Right hindlimb (tissue), 1 donor: ENCODE measurements at places on chromosomes 5 and 9.

GRCh38 chr9:32581512-32582143, 8.7 kb upstream of the NDUFB6 start:
- DNase-seq = no peak

DNA sequence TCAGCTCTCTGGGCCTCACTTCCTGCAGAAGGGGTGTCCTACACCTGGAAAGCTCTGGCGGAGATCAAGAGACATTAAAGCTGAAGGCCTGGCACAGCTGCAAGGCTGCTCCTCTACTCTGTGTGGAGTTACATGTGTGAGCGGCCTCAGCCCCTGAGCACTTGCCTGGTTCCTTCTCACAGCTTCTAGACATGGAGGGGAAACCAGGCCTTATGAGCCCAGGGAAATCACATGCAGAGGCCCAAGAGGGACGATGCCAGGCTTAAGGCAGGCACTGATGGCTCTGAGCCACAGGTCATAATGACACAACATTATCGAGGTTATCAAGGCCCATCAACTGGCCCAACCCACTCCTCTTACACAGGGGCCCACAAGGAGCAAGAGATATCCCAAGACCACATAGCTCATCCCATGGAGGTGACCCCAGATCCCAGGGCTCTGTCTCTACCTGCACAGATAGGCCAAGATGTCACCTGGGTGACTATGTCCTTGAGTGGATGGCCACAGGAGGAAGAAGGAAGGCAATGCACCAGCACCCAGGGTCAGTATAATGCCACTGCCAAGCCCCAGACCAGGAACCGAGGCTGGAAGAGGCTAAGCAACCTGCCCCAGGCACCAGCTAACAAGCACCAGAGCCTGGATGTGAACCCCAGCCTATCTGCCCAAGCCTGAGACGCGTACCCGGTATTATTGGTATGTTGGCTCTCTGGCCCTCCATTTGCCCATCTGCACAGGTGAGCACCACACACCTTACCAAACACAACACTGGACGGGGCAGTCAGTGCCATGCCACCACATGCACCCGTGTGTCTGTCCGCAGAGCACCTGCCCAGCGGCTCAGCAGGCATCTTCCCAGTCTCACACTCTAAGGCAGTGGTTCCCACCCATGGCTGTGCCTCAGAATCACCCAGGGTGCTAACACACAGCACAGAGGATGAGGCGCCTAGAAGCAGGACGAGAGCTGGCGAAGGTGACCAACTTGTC, 143.3 kb downstream of the GABBR2 start:
- no peak for DNase-seq

- DNase-seq = no peak
Measured at GRCh38 chr9:26561928-26562327, 330.7 kb downstream of the CAAP1 start.

- no peak for DNase-seq
Measured at GRCh38 chr9:132293145-132293721, 61.6 kb downstream of the SETX start.

DNA sequence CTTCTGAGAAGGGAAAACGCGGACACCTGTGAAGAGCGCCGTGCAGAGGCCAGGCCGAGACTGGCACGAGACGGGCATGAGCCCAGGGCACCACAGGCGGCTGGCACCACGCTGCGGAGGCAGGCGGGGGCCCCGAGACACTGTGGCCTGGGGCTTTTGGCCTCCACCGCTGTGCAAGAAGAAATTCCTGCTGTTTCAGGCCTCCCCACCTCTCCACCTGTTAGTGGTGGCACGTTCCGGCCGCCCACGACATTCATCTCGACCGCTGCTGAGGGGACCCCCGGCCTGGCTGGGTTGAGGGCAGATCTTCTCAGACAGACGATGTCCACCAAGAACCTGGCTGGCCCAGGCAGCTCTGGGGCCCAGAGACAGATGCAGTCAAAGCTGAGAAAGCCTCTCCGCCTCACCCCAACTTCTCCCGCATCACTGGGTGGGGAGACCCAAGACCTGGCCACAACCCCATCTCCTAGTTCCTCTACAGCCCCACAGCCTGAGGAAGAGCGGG, 11.5 kb downstream of the NACC2 start:
- no peak for DNase-seq

DNA sequence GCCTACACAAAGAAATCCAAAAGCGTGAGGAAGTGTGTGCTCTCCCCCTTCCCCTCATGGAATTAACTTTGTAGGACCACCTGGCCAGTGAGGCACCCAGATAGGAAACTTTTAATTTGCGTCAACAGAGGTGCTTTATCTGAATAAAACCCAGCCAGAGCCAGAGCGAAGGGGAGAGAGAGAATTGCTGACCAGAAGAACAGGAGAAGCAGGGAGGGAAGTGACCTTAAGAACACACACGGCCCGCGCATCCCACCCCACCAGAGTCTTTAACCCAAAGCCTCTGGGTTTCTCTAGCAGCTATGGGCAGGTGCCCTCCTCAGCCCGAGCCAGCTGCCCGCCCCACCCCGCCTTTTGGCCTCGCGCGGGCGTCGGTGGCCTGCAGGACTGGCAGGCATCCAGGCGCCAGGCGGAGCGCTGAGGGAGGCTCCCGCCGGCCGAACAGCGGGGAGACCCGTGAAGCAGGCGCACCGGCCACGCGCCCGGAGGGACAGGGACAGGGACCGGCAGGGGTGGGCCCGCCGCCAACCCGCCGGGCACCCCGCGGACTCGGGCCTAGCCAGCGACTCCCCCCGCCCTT, 580 bp downstream of the ERAP1 start:
- peak; percentile 86 for DNase-seq

- peak; percentile 90 for DNase-seq
Measured at GRCh38 chr5:60339691-60340201, 360.2 kb downstream of the DEPDC1B start.

GRCh38 chr5:80092486-80093107, 57.4 kb downstream of the THBS4 start:
- no peak for DNase-seq

DNA sequence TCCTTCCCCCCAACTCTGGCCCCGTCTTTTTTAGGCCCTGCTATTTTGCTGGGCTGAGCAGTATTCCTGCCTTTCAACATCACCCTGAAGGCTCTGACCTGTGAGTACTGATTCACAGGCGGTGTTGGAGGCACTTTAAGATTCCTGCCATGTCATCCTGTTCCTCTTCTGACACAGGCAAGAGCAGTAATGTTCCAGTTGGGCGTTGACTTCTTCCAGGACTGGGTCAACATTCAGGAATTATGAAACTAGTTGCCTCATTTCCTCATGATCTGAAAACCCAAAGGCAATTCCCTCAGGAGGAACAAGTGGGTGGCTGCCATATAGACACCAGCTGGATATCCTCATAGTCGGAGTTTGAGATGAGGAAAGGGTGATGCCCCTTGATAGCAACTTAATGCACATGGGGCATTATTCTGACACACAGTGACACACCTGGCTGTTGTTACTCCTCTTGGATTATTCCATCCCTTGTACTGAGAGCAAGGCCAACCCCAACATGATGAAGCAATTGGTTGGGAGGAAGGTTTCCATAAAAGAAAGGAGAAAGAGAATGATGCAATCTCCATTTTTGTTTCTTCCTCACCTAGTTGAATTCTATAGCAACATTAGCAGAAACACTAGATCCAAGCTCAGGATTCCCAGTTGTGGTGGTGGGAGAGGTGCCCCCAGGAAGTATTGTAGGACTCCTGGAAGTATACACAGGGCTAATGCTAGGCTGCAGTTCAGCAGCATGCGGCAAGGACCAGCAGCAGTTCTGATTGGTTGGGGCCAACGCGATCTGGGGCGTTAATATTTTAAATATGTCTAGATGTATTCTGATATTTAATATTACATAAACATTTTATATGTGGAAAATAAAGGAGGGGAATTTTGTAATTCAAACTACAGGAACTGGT, 19.6 kb upstream of the GLRX start:
- DNase-seq = no peak

DNA sequence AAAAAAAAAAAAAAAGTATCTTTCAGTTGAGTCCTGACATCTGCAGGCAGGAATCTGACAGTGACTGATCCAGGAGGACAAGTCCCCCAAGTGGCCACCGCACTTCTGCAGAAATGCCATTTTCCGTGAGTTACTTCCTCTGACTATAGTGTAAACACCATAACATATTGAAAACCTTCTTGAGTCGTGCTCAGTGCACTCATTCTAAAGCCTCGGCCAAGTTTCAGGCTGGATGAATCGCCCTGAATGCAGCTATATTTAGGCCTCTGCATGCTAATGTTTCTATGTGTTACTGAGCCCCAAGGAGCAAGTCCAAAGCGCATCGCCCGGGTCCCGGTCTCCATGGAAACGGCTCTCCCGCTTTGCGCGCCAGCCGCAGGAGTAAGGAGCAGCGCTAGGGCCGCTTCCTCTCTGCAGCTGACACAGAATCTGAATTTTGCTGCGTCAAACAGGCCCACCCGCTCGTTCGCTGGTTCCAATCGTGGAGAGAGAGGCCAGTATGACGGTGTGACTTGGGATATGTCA, 335.4 kb downstream of the MSX2 start:
- DNase-seq = peak; percentile 84

DNA sequence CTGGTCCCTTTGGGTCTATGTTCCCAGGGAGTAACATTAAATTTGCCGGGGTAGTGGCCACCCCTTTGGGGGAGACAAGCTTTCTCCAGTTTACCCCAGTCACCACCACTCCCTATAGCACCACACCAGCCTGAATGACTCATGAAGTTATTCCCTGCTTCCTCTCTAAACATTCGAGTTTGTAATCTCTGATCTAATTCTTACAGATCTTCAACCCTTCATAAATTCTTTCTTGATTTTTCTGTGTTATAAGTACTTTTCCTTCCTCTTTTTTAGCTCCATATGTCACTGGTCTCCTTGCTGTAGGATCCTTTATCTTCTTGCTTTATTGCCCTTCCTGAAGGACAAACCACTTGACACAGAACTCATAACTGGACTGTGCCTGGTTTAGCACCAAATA, 55.6 kb downstream of the GNA14 start:
- DNase-seq = no peak

- peak; percentile 80 for DNase-seq
Measured at GRCh38 chr9:35906923-35907699, 1.1 kb downstream of the HRCT1 start.

- DNase-seq = no peak
Measured at GRCh38 chr5:75260708-75261107, 24.0 kb upstream of the ANKRD31 start.

GRCh38 chr5:112436144-112436543, 17.1 kb upstream of the EPB41L4A start:
- DNase-seq = no peak

GRCh38 chr9:126666155-126666803, 52.6 kb downstream of the LMX1B start:
- no peak for DNase-seq

DNA sequence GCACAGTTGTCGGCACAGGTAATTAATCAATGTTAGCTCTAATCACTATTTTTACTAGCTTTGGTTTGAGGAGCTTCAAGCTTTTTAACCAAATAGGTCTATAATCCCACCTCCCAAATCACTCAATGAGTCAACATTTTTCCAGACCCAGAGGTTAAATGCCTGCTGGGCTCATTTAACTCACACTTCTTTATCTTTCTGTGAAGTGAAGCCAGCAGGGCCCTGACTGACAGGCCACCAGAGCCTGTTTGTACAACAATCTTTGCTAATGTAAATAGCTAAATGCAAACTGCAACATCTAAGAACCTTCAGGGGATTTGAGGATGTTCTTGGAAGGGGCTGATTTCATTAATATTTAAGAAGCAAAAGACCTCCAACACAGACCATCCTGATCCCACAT, 98.4 kb upstream of the NREP start:
- DNase-seq = no peak

GRCh38 chr5:115661101-115661500, 35.3 kb upstream of the TMED7 start:
- peak; percentile 52 for DNase-seq

- DNase-seq = no peak
Measured at GRCh38 chr5:25119650-25120049, 474.9 kb upstream of the CDH10 start.

- DNase-seq = no peak
Measured at GRCh38 chr5:84724683-84725082, 340.0 kb upstream of the EDIL3 start.

DNA sequence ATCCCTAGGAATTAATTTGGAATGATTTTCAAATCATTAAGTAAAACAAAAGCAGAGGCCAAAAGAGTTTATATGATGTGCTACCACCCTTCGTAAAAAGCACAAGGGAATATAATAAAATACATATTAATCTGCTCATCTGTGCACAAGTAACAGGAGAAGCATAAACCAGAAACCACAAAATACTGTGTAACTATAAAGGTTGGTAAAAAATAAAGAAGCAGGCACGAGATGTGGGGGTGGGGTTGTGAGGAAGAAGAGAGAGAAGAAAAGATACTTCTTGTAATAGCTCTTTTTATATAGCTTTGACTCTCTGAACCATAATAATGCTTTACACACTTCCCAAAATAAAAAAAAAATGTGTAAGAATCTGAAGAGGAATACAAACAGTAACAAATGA, 214.9 kb upstream of the EFNA5 start:
- no peak for DNase-seq

DNA sequence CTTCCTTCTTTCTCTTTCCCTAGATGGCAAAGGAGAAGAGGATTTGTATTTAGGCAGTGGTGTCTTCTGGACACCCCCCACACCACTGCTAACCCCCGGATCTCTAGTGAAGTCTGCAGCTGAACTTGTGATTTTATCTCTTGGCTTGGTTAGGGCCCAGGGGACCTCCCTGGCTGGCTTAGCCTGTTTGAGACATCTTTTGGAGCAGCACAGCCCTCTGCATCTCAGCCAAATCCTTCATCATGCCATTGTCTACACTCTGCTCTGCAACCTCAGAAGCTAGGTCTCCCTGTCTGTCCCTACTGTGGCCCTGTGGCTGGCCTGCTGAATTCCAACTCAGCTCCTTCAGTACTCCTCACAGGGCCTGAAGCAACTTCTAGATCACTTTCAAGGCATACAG, 81.7 kb downstream of the MUSK start:
- DNase-seq = peak; percentile 35

DNA sequence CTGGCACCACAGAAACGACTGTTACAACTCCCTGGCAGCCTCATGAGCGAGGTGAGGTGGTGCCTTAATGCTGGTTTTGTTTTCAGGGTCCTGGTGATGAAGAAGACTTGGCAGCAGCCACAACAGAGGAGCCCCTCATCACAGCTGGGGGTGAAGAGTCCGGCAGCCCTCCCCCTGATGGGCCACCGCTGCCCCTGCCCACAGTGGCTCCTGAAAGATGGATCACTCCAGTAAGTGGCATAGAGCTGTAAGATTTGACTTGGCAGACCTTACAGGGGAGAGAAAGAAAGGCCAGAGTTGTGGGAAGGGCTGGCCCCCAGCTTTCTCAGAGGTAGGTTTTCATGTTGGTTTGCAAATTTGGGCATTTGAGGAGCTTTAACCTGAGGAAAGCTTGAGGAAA, 72.2 kb downstream of the COL15A1 start:
- DNase-seq = no peak

- DNase-seq = no peak
Measured at GRCh38 chr5:57537811-57538210, 55.2 kb upstream of the ACTBL2 start.
